SK-N-SH (cell line): ENCODE measurements at places on chromosomes 1 and 21. TPM values are rescaled to one million over a fixed set of nuclear protein-coding genes. Genes with fewer than 3 reads are reported as not detected.

Gene CYP2J2
- polyA plus RNA-seq: 1.1 and 1.2 TPM in 2 replicates

Gene NR1I3
- polyA plus RNA-seq: not detected in 2 replicates

Gene UTS2
- polyA plus RNA-seq: 0.13 TPM in 1 of 2 replicates, not detected in the other

Gene DIRAS3
- polyA plus RNA-seq: 14.7 and 16.6 TPM in 2 replicates

Gene SMPDL3B
- 0.67 and 0.95 TPM in 2 replicates for polyA plus RNA-seq

Gene ZNF670
- 0.84 and 1.4 TPM in 2 replicates for polyA plus RNA-seq

Gene CHAF1B
- polyA plus RNA-seq: 5.6 and 6.8 TPM in 2 replicates

Gene AHCTF1
- polyA plus RNA-seq: 8.5 and 10.0 TPM in 2 replicates

Gene S100B
- polyA plus RNA-seq: 0.12 and 0.24 TPM in 2 replicates

Gene TMEM54
- polyA plus RNA-seq: 54.5 and 66.6 TPM in 2 replicates

Gene UQCRHL
- polyA plus RNA-seq: 2.8 and 4.1 TPM in 2 replicates

Gene SMIM1
- polyA plus RNA-seq: 5.9 and 6.1 TPM in 2 replicates

- H3K27ac ChIP-seq: peak within 1 kb of the TSS; percentile 61
- peak; percentile 99 for DNase-seq
- H3K4me1 ChIP-seq: no peaks in the 10 kb centered on the region
Measured at GRCh38 chr1:32464716-32465577, at the start of gene ZBTB8B. Gene ZBTB8B, plus strand, starts transcription at chr1:32465072. Its CDS starts 5,553 bp downstream, at chr1:32470625.

- no peak overlapping the region for H3K27ac ChIP-seq
- H3K4me3 ChIP-seq: no peak overlapping the region
- no peaks in the 10 kb centered on the region for H3K36me3 ChIP-seq
- no peak for DNase-seq
- peaks cover 85% of the 10 kb centered on the region for H3K27me3 ChIP-seq
Measured at GRCh38 chr21:33075596-33076195, 5.8 kb downstream of the OLIG1 start.

GRCh38 chr1:32891241-32891570 is 4.9 kb downstream of the HPCA start:
- no peak overlapping the region for H3K27ac ChIP-seq
- H3K27me3 ChIP-seq: peaks cover 5% of the 10 kb centered on the region; the same call in 1 of the 2 replicates
- no peaks in the 10 kb centered on the region for H3K4me1 ChIP-seq
- no peak overlapping the region for H3K4me3 ChIP-seq

GRCh38 chr1:93448983-93449804 is 1.3 kb downstream of the FNBP1L start:
- DNase-seq: peak; percentile 44
- no peaks in the 10 kb centered on the region for H3K27me3 ChIP-seq
- peak overlapping the region; percentile 99 for H3K4me3 ChIP-seq

DNA sequence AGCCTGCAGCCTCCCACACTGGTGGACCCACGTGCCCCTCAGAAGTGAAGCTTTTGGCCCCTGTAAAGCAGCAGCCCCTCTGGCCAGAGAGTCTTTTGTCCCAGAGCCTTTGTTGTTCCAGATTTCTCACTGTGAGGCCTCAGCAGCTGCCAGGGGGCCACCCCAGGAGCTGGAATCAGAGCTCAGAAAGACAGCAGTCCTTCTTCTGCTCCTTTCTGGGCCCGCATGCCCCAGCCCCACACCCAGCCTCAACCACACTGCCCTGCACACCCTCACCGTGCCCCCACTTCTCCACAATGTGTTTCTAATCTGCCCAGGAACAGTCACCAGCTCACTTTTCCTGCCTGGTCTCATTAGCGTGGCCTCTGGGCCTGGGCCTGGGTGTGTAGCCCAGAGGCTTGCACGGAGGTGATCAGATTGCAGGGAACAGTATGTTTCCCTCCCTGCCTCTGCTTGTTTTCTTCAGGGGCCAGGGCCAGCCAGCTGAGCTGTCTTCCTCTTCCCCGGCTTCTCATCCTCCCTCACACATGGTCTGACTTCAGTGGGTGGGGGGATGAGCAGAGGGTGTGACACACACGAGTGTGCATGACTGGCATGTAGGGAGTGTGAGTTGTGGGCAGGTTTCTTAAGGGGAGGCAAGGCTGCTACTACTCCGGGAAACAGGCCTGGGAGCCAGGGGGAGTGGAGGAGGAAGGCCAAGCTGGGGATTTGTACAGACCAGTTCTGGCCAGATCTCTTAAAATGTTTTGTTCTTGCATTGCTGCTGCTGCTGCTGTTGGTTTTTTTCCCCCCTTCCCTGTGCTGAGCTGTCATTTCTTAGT is 82.5 kb upstream of the ZNF648 start:
- DNase-seq: peak; percentile 29
- H3K27ac ChIP-seq: no peak overlapping the region
- no peak overlapping the region for H3K4me3 ChIP-seq

DNA sequence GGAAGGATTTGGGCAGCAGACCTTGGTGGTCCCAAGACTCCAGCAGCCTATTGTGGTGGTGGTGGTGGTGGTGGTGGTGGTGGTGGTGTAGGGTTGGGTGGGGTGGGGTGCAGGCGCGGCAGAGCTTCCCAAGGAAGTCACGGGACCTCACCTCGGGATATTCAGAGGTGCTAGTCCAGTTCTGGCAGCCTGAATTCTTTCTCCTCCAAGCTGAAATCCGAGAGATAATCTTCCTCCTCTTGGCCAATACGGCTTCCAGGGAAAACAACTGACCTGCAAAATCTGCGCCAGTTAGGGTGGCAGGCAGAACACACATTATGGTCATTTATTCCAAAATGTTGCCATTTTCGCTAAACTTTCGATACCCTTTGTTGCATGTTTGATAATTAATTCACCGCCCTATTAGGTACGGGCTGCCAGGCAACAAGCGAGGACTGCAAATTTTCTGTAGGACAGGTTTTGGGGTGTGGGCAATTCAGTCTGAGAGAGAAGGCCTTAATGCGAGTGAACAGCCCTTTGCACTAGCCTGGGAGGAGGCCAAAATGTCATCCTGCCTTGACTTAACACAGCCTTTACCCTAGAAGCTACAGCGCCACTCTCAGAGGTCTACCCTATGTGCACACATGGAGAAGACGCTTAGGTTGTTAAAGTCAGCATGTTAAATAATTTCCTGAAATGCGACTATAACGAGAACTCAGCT is 33.2 kb upstream of the BSDC1 start:
- H3K27me3 ChIP-seq: peaks cover 22% of the 10 kb centered on the region; the same call in 1 of the 2 replicates
- peaks cover 8% of the 10 kb centered on the region; the same call in 1 of the 2 replicates for H3K4me1 ChIP-seq
- no peak overlapping the region for H3K4me3 ChIP-seq
- H3K27ac ChIP-seq: no peak overlapping the region

DNA sequence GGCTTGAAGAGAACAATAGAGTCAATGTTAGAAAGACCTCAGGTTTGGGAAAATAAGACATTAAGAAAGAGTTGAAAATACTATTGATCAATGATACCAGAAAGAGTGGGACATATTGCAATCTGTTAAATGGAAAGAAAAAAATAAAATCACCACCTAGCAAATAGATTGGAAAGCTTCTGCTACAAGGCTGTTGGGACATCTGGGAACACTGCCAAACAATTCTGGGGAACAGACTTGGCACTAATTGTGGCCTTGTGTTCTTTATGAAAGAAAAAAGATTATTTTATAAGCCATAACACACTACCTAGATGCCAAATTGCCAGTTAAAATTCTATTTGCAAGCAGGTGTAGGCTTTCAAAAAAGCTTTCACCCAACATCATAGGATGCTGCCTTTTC is 137.8 kb downstream of the TSEN15 start:
- no peaks in the 10 kb centered on the region for H3K27me3 ChIP-seq
- H3K4me3 ChIP-seq: no peak overlapping the region
- peak overlapping the region; percentile 64 for H3K27ac ChIP-seq
- no peaks in the 10 kb centered on the region for H3K36me3 ChIP-seq
- peak; percentile 24 for DNase-seq
- peaks cover 13% of the 10 kb centered on the region for H3K4me1 ChIP-seq

DNA sequence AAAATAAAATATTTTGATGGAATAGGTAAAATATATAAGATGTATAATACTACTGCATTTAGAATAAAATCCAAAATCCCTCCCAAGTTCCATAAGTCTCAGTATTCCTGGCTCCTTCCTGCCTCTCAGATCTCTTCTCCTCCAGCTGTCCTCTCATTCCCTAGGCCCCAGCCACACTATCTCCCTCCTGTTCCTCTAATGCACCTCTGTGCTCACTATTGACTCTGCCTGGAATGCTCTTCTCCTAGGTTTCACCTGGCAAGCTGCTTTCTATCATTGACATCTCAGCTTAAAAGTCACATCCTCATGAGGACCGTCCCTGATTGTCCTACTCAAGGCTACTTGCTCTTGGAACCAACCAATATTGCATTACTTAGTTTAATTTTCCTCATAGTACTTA is 7.2 kb downstream of the NME7 start:
- peaks cover 9% of the 10 kb centered on the region for H3K4me1 ChIP-seq
- no peak overlapping the region for H3K27ac ChIP-seq
- no peak overlapping the region for H3K4me3 ChIP-seq
- DNase-seq: no peak

- no peaks in the 10 kb centered on the region for H3K36me3 ChIP-seq
- H3K4me1 ChIP-seq: no peaks in the 10 kb centered on the region
- no peaks in the 10 kb centered on the region for H3K27me3 ChIP-seq
- H3K27ac ChIP-seq: no peak overlapping the region
- DNase-seq: peak; percentile 9
Measured at GRCh38 chr21:16741141-16741665, 771.6 kb upstream of the CXADR start.

- DNase-seq: no peak
- no peaks in the 10 kb centered on the region for H3K36me3 ChIP-seq
- H3K27me3 ChIP-seq: no peaks in the 10 kb centered on the region
- H3K27ac ChIP-seq: no peak overlapping the region
Measured at GRCh38 chr1:200354243-200354642, 55.6 kb downstream of the ZNF281 start.

- no peaks in the 10 kb centered on the region for H3K27me3 ChIP-seq
- peaks cover 8% of the 10 kb centered on the region; the same call in 1 of the 2 replicates for H3K4me1 ChIP-seq
- H3K36me3 ChIP-seq: no peaks in the 10 kb centered on the region
Measured at GRCh38 chr1:94961582-94961981, 34.7 kb upstream of the CNN3 start.

GRCh38 chr1:208107425-208108212 is 136.6 kb downstream of the PLXNA2 start:
- peaks cover 9% of the 10 kb centered on the region for H3K4me1 ChIP-seq
- no peak for DNase-seq
- H3K27ac ChIP-seq: peak overlapping the region; percentile 64
- H3K27me3 ChIP-seq: no peaks in the 10 kb centered on the region
- H3K4me3 ChIP-seq: no peak overlapping the region

DNA sequence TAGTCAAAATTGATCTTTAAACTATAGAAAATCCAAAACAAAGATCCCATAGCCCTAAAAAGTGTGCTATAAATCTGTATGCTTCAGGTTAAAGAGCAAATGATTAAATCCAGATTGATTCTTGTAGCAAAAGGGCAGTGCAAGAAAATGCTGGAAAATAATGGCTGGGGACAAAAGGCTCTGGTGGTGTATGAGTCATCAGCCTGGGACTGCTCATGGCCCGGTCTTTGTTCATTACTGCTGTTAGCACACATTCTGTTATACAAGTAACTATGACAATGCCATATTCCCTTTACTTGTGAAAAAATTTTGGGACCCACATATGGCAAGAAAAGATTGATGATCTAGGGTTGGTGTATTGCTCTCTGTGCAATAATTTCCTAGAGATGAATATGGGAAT is 89.1 kb downstream of the RWDD3 start:
- H3K27ac ChIP-seq: peak overlapping the region; percentile 95
- no peak for DNase-seq
- H3K4me3 ChIP-seq: no peak overlapping the region
- no peaks in the 10 kb centered on the region for H3K27me3 ChIP-seq
- no peaks in the 10 kb centered on the region for H3K4me1 ChIP-seq

DNA sequence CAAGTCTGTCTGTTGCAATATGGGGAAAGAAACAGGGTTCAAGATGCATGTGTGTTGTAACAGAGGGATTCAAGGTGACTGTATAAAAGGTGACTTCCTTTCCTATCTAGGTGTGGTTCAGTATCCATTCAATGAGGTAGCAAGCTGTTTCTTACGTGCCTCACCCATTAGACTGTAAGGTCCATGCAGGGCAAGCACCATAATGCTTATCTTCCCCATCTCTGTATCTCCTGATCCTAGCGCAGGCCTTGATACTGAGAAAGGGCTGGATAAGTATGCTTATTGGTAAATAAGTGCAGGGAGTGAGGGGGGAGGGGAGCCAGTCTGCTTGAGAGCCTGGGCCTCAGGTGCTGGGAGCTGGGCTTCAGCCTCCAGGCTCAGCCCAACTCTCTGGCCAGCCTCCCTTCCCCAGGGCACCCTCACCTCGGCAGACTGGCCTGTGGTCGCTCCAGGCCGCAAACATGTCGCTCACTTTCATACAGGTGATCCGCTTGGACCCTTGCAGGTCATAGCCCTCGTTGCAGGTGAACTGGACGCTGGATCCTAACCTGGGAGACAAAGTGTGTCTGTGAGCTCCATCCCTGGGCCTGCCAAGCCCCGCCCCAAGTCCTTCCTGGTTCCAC is 44.5 kb upstream of the HMGB4 start:
- H3K4me1 ChIP-seq: no peaks in the 10 kb centered on the region
- no peak for DNase-seq
- H3K36me3 ChIP-seq: no peaks in the 10 kb centered on the region
- H3K4me3 ChIP-seq: no peak overlapping the region

- H3K4me1 ChIP-seq: no peaks in the 10 kb centered on the region
- no peaks in the 10 kb centered on the region for H3K27me3 ChIP-seq
- DNase-seq: no peak
- no peaks in the 10 kb centered on the region for H3K36me3 ChIP-seq
Measured at GRCh38 chr1:80401757-80402156, 1395.2 kb upstream of the ADGRL4 start.

GRCh38 chr1:208211921-208212843 is 32.0 kb downstream of the PLXNA2 start:
- peak overlapping the region; percentile 50 for H3K27ac ChIP-seq
- H3K4me1 ChIP-seq: peaks cover 10% of the 10 kb centered on the region
- no peaks in the 10 kb centered on the region for H3K27me3 ChIP-seq

GRCh38 chr1:211677659-211678058 is 2.2 kb upstream of the NEK2 start:
- DNase-seq: no peak
- no peak overlapping the region for H3K4me3 ChIP-seq
- no peak overlapping the region for H3K27ac ChIP-seq
- peaks cover 13% of the 10 kb centered on the region for H3K4me1 ChIP-seq

DNA sequence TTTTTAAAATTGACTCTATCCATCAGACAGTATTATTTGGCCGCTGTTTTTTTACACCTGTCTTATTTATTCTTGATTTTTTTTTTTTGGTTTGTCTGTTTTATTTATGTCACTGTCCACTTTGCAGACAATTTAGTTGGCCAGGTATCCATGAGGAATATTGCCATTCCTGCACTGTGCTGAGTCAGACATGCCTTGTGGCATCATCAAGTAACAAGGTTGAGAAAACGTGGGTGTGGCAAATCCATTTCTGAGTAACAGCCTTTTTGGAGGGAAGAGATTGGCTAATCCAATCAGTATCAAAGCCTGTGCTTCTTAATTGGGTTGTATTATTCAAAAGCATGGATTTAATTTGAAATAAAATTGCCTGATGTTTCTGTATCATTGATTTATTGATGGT is 463.1 kb downstream of the USP25 start:
- no peak overlapping the region for H3K4me3 ChIP-seq
- no peak for DNase-seq
- no peaks in the 10 kb centered on the region for H3K4me1 ChIP-seq

GRCh38 chr1:86233403-86233802 is 76.8 kb upstream of the COL24A1 start:
- H3K36me3 ChIP-seq: no peaks in the 10 kb centered on the region
- no peaks in the 10 kb centered on the region for H3K4me1 ChIP-seq
- no peak for DNase-seq
- H3K4me3 ChIP-seq: no peak overlapping the region
- peaks cover 7% of the 10 kb centered on the region; the same call in 1 of the 2 replicates for H3K27me3 ChIP-seq
